ENCODE measurements at places on chromosomes 5 and 9.

GRCh38 chr9:133375116-133375723 lies 640 bp downstream of the SURF4 start:
- DNase-seq: no peak

DNA sequence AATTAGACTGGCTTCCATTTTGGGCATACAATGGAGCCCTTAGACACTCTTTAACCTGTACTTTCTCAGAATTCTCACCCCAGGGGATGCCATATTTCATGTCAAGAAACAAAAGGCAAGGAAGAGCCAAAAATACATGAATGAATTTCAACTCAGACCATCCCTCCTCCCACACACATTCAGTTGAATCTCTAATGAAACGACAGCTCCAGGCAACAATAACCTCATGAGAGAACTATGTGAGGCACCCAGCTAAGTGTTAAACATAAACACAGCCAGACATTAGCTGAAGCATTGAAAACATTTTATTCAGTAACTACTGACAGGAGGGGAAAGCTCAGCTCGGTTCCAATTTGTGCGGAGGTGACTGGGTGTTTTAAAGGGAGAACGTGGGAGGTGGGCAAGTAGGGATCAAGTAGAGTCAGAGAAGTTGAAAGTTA lies 1359.1 kb upstream of the CDH9 start:
- no peak for DNase-seq

- DNase-seq: no peak
Observed at GRCh38 chr5:40653221-40654022, 26.3 kb upstream of the PTGER4 start.

GRCh38 chr5:1494780-1495524 lies 28.8 kb downstream of the LPCAT1 start:
- no peak for DNase-seq

DNA sequence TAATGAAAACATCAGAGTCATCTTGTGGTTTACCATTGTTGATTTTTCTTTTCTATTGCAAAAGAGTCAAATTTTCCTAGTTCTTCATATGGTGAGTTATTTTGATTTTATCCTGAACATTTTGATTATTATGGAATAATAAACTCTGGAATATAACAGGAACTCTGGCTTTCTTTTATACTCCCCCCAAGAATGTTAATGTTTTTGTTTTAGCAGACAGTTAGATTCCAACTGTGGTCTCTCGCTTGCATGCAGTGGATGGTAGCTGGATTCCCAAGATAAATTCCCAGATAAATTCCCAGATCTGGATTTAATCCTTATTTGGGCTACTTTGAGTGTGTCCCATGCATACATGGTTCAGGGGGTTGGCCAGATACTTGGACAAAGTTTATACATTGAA lies 109.8 kb downstream of the NSG2 start:
- DNase-seq: no peak

DNA sequence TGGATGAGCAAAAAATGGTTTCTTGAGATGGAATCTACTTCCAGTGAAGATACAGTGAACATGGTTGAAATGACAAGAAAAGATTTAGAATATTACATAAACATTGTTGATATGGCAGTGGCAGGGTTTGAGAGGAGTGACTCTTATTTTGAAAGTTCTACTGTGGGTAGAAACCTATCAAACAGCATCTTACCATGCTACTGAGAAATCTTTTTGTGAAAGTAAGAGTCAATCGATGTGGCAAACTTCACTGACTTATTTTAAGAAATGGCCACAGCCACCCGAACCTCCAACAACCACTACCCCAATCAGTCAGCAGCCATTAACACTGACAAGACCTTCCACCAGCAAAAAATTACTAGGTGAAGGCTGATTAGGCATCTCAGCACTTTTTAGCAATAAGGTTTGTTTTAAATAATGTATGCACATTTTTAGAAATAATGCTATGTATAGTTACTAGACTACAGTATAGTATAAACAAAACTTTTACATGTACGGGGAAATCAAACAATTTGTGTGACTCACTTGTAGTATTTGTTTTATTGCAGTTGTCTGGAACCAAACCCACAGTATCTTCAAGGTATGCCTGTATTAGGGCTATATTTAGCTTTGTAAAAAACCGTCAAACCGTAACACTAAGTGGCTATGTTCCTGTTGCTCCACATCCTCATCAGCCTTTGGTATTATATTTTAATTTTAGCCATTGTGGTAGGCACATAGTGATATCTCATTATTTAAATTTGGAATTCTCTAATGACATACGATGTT lies 30.6 kb upstream of the ADAMTS6 start:
- DNase-seq: no peak

DNA sequence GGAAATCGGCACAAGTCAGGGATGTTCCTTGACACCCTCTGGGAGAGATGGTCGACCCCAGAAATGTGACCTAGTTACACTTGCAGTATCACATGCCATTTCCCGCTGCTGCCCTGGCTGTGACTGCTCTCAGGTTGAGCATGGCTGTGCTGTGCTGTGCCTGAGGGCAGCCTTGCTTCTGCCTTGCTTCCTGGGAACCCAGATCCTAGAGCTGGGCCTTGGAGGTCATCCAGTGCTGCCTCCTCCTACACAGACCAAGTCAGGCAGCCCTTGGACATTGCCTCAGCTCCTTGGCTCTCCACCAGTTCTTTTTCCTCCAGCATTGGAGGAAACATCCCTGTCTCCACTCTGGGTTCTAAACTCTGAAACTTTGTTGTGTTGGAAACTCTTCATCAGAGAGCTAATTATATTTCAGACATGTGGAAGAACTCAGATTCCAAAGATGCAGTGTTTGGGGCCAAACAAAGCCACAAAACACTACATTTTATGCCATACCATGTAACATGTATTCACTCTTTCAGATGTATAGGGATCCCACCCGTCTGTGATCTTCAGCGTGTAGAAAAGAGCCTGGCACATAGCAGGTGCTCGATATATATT lies 6.1 kb downstream of the MAMDC2 start:
- no peak for DNase-seq

DNA sequence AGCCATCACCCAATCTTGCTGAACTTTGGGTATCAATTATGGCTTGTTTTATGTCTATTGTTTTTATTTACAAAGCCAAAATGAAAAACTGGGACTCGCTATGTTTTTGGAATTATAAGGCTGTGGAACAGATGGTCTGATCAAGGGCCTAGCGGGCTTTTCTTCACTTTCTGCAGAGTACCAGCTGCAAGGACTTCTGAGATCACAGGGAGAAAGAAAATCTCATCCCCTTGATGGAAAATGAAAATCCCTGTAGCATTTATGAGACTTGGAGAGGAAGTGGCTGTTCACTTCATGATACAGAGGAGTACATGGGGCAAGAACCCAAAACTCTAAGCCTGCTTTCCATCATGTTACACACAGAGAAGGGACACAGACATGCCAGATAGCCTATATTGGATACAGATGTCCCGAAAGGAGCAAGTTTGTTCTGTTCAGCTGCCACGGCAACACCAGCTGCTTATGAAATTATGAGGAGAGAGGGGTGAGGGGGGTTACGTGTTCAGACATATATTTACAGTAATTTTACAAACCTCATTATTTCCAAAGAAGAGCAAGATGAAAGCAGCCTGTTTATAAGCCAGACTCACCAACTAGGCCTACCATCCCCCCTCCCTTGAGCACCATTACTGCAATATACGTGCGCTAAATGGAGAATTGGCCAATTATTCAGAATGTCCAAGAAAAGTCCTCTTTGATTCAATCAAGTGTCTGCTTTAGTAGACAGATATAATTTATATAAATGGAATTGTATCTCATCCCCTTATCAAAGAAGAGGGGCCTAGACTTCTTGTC lies 220.0 kb downstream of the MARCHF11 start:
- no peak for DNase-seq

DNA sequence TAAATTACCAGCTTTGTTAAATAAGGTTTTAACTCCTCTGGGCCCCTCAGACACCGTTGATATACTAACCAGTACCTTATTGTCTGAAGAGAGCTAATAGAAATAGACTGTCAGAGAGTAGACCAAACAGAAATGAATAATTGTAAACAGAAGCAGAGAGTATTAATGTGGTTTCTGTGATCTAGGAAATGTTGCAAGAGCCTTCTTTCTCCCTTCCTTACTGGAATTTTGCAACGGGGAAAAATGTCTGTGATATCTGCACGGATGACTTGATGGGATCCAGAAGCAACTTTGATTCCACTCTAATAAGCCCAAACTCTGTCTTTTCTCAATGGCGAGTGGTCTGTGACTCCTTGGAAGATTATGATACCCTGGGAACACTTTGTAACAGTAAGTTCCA lies 5.1 kb downstream of the TYRP1 start:
- no peak for DNase-seq

DNA sequence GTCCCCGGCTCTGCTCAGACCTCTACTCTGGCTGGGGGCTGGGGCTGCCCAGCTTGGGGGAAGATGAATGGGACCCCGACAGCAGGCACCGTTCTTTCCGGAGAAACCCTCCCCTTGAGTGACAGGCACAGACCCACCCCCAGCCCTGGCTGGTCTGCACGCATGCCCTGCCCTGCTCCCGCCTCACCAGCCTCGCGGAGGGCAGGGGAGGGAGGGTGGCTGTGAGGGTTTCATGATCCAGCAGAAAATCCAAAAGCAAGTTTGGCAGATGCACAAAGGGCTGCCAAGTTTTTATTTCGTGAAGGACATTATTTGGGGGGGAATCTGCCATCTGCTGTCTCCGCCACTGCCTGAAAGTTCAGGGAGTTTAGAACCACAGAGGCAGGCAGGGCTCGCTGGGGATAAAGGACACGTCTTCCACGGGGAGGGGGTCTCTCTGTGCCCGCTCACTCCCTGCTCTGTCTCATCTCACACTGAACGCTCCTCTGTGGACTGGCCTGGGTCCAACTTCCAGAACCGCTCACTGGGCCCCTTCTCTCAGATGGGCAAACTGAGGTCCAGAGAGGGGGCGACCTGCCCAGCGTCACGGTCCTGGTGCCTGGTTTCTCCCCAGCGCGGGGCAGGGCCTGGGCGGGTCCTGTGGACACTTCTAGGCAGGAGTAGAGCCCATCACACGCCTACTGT lies 92.9 kb downstream of the RXRA start:
- no peak for DNase-seq

GRCh38 chr9:93354451-93354850 lies 97.0 kb upstream of the FAM120A start:
- no peak for DNase-seq

DNA sequence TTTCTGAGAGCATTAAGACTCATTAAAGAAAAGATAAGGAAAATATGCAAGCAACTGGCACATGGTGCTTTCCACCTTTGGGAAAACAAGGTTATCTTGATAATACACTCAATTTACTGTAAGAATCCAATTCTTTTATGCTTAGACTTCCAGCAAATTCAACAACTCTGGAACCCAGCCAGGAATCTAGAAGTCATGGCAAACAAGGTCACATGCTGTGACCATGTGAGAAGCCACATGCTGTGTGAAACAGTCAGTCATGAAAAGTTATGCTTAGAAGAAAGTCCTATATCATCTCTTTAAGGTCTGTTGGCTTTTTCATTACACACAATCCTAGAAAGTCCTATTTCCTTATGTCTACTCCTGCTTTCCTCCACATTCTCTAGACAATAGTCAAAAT lies 581.8 kb upstream of the C9orf72 start:
- no peak for DNase-seq

DNA sequence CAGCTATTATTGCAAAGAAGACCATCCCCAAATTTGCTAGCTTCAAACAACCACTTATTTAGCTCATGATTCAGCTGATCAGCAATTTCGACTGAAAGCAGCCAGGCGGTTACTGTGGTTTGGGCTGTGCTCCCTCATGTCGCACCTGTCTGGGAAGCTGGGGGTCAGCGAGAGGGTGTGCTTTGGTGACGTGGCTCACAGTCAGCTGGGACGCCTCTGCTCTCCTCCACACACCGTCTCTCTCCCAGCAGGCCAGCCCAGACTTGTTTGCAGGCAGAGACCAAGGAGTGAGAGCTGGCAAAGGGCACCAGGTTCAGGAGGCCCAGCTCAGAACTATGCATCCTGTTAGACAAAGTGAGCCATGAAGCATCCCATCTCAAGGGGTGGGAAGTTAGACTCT lies 140.9 kb downstream of the SYK start:
- DNase-seq: no peak

GRCh38 chr5:99315413-99316183 lies 386.8 kb upstream of the CHD1 start:
- no peak for DNase-seq

DNA sequence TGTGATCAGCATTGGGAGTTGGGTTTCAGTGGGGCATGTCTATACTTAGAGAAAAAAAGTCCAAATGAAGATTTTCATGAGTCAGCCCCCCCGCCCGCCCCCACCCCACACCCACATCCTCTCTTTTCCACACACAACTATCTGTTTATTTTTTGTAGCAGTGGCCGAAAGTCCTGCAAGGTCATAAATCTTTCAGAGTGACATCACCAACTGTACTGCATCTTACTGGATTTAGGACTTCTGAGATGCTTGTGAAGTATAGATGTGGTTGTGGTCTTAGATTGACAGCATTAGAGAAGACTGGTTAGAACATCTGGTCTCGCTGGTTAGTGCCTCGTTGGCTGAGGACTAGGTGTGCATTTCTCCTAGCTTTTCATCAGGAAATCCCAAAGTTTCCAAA lies 7.3 kb upstream of the ROPN1L start:
- DNase-seq: no peak

DNA sequence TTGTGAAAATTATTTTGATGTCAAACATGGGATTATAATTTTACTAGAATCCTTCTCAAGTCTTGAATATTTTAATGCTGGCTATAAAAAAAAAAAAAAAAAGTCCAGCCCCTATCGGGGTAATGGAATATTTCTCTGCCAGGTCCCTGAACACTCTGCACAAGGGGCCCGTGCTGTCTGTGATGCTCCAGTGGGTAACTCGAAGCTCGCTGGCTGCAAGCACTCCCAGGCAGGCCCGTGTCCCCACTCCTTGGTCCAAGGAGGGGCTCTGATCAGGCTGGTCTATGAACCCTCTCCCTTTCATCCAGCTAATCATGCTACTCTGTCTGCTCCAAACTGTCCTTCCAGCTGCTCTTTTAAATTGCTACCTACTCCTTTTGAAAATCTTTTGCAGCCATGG lies 180.8 kb downstream of the GAPVD1 start:
- no peak for DNase-seq

GRCh38 chr9:109186857-109187520 lies 19.9 kb upstream of the FRRS1L start:
- DNase-seq: no peak

GRCh38 chr9:133332381-133332730 lies 3.6 kb downstream of the SURF6 start:
- no peak for DNase-seq

- DNase-seq: no peak
Observed at GRCh38 chr5:126869005-126869451, 92.1 kb downstream of the LMNB1 start.

GRCh38 chr9:63817622-63818518 lies 1467.1 kb downstream of the FOXD4L5 start:
- DNase-seq: no peak

DNA sequence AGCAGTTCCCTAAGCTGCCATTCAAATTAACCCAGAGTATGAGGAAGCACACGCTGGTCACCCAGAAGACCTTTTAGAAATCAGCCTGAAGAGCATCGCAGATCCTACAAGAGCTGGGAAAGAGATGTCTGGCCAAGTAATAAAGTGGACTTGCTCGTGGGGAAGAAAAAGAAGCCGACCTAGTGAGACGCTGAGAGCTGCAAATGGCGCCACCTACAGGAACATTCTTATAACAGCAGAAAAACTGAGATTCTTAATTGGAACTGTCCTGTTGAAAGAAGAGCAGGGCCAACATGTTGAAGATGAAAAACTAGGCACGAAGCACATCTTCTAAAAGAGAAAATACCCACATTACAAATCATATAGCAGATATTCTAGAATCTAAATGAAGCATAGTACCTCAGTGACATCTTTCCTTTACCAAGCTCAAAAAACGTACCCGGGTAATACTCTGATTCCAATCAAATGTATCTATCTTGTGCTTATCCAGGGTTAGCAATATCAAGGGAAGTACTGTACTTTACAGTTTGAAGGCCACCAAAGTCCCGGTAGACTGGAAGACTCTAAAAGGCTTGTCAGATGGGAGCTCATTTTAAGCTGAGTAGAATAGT lies 3.9 kb upstream of the GNAQ start:
- DNase-seq: no peak

All from C1 segment of cervical spinal cord (tissue), 14 donors.